Left ventricle myocardium superior (tissue), 1 donor: ENCODE measurements at places on chromosomes 2 and 18. TPM values are rescaled to one million over a fixed set of nuclear protein-coding genes. Genes with fewer than 3 reads are reported as not detected.

- no peak for DNase-seq
Measured at GRCh38 chr2:232666051-232666805, 30.9 kb upstream of the GIGYF2 start.

GRCh38 chr2:174773215-174773614, 8.9 kb upstream of the CHRNA1 start:
- no peak for DNase-seq

- DNase-seq: no peak
Measured at GRCh38 chr2:102256276-102256675, 55.1 kb upstream of the IL1RL1 start.

The UGT1A9 gene
- total RNA-seq: not detected

The MREG gene
- total RNA-seq: 0.84 TPM

DNA sequence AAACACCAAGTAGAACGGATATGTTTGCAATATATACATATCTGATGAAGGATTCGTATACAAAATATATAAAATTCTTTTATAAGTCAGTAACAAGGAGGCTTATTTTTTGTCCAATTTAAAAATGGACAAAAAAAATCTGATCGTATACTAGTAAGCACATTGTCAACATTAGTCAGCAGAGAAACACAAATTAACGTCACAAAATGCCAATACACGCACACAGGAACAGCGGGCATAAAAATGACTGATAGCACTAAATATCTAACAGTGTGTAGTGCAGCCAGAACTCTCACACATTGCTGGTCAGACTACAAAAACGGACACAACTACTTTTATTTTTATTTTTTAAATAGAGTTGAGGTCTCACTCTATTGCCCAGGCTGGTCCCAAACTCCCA, 69.5 kb downstream of the LAMA1 start:
- no peak for DNase-seq

DNA sequence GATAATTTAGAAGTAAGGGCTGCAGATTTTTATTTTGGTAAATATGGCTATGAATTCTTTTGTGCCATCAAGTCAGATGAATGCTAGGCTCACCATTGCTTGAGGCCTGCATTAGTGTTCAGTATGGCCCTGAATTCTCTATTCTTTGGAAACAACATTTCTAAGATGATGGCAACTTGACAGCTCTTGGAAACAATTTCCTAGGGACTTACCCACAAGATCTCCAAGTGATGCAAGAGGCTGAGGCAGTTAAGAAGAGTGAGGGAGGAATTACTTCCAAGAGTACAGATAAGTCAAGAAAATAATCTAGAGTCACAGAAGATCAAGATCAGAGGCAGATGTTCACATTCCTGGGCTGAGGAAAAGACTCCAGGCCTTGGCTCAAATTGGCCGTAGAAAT, 129.1 kb downstream of the NRP2 start:
- DNase-seq: no peak

The SALL3 gene
- total RNA-seq: not detected

DNA sequence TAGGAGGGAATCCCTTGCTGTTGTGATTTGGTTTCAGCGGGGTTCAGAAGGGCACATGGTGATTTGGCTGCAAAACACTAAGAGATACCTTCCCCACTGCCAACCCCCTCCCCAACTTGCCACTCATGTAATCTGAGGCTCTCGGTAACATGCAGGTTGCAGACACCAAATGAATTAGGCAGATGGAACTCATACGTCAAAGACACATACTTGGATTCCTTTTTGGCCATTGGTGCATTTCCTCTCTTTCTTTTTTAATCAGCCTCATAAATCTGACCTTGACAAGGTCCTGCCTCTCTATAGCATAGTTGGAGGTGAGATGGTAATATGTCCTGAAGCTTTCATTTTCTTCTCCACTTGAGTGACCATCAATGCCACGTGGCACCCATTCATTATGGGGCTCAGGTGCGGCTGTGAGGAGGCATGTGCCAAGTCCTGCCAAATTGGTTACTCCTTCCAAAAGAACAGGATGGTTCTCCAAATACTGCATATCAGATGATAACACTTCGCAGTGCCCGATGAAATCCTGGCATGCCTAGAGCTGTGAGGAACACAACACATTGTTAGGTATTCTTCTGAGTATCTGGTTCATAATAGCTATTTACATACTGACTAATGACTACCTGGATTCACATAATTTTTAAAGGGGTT, 8.3 kb upstream of the TMEM178A start:
- DNase-seq: no peak

GRCh38 chr18:54606835-54607212, 15.8 kb downstream of the DYNAP start:
- no peak for DNase-seq

The DNAH7 gene
- 0.25 TPM for total RNA-seq

The MYCN gene
- 0.45 TPM for total RNA-seq

DNA sequence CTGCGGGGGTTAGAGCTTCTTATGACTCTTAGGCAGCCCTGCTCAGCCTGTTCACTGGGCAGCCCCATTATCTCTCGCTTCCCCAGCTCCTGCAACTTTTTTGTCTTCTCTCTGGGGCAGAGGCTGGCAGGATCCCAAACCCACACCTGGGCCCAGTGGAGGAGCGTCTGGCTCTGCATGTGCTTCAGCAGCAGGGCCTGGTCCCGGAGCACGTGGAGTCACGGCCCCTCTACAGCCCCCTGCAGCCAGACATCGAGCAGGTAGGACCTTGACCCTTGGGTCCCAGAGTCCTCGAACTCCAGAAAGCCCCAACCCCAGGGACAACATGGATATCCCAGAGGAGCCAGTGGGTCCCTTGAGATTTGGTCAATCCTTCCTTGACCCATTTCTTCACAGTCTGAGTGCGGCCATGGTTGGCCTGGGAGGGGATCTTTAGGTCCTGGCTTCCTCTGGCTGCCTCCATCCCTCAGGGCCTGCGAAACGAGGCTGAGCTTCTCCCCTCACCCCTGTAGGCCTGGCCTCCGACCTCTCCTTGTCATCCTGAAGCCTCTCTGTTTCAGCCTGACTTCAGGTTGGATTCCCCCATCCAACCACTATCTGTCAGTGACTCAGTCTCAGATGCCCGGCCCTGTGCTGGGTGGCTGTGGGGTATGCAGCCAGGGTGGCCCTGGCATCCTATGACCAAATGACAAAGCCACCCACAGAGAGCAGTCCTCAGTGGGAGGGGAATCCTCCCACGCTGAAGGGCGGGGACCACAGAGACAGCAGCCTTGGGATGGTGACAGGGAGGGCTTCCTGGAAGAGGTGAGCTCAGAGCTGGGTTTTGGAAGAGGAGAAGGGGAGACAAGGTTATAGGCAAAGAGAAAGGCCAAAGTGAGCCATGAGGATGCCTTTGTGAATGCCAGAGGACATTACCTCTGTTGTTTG, 214.2 kb downstream of the DYSF start:
- peak; percentile 11 for DNase-seq

- no peak for DNase-seq
Measured at GRCh38 chr2:111642586-111643327, 241.2 kb downstream of the ANAPC1 start.

DNA sequence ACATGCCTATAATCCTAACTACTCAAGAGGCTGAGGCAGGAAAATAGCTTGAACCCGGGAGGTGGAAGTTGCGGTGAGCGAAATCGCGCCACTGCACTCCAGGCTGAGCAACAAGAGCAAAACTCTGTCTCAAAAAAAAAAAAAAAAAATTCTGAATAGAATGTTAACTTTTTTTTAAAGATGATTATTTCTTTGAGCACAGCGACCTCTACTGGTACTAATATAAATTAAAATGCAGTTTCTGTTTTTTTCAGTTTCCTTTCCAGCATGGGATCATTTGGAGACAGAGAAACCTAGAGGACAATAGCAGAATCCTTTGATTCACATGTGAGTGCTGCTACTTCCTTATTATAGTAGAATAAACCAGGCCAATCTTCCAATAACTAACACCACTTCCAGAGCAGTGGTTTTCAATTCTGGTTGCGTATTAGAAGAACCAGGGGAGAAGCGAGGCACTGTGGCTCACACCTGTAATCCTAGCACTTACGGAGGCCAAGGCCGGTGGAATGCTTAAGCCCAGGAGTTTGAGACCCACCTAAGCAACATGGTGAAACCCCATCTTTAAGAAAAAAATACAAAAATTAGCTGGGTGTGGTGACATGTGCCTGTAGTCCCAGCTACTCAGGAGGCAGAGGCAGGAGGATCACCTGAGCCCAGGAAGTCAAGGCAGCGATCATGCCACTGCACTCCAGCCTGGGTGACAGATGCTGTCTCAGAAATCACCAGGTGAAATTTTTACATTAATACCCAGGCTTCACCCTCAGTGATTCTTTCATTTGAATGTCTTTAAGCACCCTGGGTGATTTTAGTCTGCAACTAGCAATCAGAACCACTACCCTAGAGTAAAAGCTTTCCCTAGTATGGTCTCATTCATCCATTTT, 10.1 kb downstream of the SRSF7 start:
- DNase-seq: no peak

DNA sequence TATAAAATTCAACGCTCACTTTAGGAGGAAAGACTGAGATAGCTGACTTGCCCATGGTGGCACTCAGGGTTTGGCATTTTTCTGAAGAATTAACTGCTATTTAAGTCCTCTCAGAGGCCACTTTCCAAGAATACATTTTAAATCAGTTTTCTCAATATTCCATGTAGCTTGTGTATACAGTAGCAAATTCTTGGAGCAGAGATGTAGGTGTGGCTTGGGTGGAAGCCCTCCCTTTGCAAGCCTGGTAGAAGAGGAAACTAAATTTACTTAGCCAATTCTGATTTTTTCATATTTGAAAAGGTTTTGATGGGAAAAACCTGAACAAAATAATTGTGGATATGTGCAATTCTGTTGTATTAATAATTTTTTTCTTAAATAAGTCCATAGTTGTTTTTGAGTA, 14.0 kb upstream of the ITGAV start:
- no peak for DNase-seq

The ZSWIM2 gene
- total RNA-seq: not detected

DNA sequence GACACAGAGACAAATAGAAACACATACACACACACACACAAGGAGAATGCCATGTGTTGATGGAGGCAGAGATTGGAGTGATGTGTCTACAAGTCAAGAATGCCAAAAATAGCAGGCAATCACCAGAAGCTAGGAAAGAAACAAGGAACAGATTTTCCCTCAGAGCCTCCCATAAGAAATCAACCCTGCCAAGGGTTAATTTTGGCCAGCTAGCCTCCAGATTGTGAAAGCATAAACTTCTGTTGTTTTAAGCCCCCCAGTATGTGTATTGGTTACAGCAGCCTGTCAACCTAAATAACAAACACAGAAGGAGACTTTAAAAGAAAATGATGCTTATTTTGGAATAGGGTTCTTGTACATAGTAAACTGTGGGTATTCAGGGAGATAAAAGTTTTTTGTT, 5.6 kb upstream of the STK39 start:
- no peak for DNase-seq

GRCh38 chr2:23713351-23713750, 213.6 kb downstream of the ATAD2B start:
- DNase-seq: no peak
